G401 (cell line): ENCODE measurements at places on chromosomes 4 and X.

DNA sequence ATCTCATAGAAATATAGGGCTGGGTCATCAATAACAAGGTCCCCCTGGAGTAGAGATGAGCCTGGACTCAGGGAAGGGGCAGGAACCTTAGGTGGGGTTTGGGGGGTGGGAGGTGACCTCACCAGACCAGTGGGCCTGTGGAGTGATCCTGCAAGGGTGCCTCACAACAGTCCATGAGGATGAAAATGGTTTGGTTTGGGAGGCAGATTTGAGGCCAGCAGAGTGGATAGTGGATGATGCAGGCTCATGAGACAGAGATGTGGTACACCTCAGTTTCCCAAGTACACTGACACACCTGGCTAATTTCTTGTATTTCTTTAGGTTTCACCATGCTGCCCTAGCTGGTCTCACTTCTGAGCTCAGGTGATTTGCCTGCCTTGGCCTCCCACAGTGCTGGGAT is 18.1 kb upstream of the TRIM60 start:
- DNase-seq = no peak

DNA sequence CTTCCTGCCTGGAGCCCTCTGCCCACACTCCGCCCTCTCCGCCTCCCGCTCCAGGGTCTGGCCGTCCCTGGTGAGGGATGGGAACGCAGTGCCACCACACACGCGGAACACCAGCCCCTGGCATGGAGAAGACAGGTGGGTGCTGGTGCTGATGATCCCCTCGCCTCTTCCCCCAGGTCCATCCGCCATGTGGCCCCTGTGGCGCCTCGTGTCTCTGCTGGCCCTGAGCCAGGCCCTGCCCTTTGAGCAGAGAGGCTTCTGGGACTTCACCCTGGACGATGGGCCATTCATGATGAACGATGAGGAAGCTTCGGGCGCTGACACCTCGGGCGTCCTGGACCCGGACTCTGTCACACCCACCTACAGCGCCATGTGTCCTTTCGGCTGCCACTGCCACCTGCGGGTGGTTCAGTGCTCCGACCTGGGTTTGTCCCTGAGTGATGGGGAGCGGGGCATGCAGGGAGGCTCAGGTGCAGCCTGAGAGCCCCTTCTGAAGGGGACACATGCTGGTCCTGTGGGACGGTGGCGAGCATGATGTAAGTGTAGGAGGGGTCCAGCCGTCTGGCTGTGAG is 9.8 kb downstream of the BGN start:
- no peak for DNase-seq

GRCh38 chr4:101178731-101179130 is 168.6 kb downstream of the PPP3CA start:
- DNase-seq = no peak

- no peak for DNase-seq
Observed at GRCh38 chr4:114273238-114273637, 293.8 kb upstream of the ARSJ start.
